ENCODE measurements at places on chromosomes 4 and X.

- no peak for DNase-seq
Measured at GRCh38 chr4:151408380-151408629, 671 bp upstream of the FHIP1A start.

GRCh38 chr4:127852661-127853060 lies 28.0 kb upstream of the PLK4 start:
- DNase-seq = no peak

- no peak for DNase-seq
Measured at GRCh38 chr4:158316264-158316663, 106.0 kb downstream of the TMEM144 start.

GRCh38 chr4:182449186-182449929 lies 206.2 kb downstream of the TENM3 start:
- no peak for DNase-seq

DNA sequence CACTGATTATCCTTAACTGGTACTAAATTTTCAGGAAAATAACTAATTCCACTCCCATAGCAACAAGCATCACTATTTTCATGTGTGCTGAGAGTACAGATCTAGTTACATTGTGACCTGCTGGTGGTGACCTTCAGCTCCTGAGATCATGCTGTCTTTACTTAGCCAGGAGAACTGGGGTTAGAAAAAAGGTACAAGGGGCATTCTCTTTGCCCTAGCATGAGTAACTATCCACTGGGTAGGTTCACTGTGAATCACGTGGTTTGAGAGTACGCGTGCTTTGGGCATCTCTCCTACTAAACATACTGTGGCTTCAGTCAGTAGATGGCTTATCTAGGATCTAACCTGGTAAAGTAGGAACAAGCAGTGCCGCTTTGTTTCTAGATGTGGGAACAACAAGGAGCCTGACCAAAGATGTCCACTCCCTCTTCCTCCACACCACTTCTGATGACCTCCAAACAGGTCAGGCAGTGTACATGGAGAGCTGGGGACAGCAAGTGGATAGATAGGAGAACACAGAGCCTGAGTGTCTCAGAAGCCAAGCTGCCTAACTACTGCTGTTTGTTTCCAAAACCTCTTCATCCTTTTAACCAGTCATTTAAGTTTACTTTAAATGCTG lies 90.2 kb downstream of the CBR4 start:
- DNase-seq = no peak

DNA sequence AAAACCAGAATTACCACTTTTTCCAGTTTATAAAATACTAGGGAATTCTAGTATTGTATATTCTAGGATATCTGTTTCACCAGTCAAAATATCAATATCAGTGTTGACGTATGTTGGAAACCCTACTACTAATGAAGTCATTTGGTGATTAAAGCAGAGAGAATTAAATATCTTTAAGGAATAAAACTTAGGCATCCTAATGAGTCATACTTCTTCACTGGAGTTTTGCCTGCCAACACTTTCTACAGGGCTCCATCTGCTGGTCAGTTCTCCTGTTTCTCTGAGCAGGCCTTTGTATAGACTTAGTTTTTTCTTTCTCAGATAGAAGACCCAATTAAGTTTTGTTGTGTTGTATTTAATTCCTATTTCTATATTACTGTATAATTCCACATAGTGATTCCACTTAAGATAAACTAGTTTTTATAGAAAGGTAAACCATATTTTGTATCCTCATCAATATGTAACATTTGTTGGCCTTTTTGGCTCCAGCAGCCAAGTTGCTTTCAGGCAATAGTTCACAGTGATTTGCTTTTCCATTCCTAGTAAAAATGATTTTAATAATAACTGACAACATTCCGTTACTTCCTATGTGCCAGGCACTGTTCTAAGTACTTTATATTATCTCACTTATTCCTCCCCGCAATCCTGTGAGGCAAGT lies 3.5 kb downstream of the AP1AR start:
- DNase-seq = no peak

DNA sequence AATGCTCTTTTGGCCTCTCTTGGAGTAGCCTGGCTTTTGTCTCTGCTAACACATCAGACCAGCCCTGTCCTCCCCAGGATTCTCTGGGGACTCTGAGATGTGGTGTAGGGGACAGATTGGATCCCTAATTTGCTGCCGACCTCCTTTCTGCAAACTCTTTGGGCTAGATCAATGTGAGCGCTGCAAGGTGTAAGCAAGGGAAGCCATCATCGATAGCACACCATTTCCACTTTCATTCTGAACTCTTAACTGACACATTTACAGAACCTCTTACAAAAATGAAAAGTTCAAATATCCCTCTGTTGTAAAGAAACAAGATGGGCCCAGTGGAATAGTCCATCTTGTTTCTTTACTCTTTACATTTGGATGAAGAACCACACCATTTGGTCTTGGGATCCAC lies 46.6 kb downstream of the PGRMC2 start:
- no peak for DNase-seq
